NCI-H460 (cell line): ENCODE measurements at places on chromosomes 12 and 14.

GRCh38 chr12:104582739-104583138, 126.0 kb downstream of the CHST11 start:
- no peak for DNase-seq

DNA sequence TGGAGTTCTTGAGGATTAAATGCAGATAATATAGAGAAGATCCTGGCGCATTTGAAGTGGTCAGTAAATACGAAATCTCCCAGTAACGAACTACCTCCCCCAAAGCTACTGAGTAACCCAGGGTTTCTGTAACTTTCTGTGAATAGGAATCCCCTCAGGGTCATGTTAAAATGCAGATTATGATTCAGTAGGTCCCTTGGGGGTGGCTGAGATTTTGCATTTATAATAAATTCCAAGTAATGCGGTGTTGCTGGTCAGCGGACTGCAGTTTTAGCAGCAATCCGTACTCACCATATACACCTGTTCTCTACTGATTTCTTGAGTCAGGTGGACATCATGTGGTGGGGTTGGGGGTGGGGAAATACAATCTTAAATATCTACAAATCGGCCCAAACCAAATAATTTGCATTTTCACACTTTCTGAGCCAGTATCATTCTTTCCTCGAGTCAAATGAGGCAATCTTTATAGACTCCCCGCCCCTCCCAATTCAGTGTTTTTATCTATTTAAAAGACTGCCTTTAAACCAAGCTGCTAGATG, 868 bp downstream of the SPATA7 start:
- DNase-seq = no peak

GRCh38 chr12:96205908-96206307, 11.7 kb downstream of the ELK3 start:
- DNase-seq = no peak

DNA sequence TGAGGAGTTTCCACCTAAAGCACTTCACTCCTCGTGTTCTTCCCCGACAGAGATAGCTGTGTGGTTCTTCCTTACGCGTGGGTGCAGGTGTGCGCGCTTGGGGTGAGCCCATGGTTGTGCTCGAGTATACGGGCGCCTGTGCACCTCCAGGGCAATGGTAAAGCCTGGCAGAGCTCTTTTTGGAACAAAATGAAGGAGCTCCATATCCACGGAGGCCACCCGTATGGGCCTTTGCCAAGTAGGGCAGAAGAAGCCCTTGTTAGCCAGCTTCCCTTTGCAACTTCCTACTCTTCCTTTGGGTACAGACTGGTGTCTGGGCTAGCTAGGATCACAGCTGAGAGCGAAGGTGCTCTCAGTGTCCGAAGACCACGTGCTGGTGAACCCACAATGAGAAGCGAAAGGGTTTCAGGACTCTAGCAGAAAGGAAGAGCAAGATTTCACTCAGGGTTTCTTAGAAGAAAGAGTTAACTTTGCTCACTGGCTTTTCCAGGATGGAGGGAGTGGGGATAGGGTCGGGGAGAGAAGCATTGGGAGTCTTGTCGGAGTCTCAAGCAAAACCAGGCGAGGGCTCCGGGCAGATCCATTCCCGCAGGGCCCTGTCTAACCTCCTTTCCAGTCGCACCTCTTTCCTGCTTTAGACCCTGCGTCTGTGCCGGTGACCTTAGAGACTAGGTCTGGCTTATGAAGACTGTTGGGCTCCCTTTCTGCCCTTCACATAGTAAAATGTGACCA, 960 bp upstream of the LRFN5 start:
- peak; percentile 12 for DNase-seq

GRCh38 chr14:94581127-94581999, at the start of gene SERPINA5:
Gene SERPINA5, plus strand, starts transcription at chr14:94581426. Its CDS starts 5,937 bp downstream, at chr14:94587363.
- DNase-seq = no peak

- DNase-seq = no peak
These were observed 15.8 kb downstream of the WNT5B start for GRCh38 chr12:1644534-1645438.

GRCh38 chr12:92438641-92439419, 264.0 kb upstream of the PLEKHG7 start:
- DNase-seq = no peak

DNA sequence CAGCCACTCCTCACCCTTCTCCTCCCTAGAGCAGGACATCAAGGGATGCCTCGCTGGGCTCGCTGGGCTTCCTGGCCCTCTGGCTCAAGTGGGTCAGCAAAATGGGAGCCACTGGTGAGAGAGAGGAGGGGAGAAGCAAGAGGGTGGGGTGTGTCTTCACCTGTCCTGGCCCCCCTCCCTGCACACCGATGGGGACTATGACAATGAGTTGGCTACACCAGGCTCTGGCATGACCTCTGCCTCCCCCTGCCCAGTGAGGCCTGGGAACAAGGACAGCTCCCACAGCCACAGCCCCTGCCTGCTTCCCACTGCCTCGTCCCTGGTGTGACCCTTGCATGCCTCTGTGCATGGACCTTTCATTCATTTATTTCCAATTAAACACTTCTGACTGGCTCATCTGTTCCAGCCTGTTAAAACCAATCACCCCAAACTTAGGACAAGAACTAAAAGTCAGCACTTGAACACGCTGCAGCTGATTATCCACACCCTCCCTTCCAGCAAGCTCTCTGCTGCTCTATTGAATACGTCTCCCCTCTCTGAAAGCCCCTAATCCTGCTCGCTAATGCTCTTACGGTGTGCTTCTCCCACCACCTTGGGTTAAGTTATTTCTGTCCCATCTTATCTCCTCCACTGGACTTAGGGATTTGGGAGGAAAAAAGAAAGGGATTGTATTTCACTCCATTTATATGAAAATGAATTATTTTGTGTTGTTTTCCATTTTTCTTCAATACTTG, 5.8 kb upstream of the PPP2R5C start:
- no peak for DNase-seq

GRCh38 chr14:35402323-35403113, 2.0 kb downstream of the NFKBIA start:
- DNase-seq = no peak

- no peak for DNase-seq
These were observed 267.6 kb downstream of the ADGRD1 start for GRCh38 chr12:131221061-131221956.

- no peak for DNase-seq
These were observed 8.5 kb downstream of the RDH12 start for GRCh38 chr14:67710209-67710608.

- no peak for DNase-seq
These were observed 233.5 kb downstream of the EFCAB11 start for GRCh38 chr14:89720741-89721729.

DNA sequence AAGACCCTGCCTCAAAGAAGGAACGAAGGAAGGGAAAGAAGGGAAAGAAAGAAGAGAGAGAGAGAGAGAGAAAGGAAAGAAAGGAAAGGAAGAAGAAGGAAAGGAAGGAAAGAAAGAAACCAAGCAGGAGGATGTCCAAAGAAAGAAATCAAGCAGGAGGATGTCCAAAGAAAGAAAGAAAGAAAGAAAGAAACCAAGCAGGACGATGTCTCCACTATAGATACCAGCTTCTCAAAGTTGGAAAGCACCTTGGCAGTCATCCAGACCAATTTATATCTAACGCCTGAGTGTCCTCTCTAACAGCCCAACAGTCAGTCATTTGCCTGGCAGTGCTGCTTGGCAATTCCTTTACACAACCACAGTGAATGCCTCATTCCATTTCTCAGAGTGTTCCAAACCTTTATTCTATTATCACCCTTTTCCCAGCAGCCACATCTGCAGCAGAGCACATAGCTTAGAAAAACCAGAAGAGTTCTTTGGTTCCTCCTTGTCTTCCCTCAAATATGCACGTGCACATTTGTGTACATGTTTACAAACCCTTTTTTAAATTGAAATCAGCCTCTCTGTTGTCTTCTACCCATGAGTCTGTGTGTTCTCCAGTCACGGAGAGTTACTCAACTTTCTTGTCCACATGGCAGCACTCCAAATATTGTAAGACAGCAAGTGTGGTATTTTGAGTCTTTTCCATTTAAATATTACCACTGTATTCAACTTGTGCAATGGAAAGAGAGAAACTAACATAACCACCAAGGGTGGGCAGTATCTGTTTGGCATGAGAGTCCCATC, 138.4 kb downstream of the STXBP6 start:
- DNase-seq = no peak

- DNase-seq = no peak
These were observed 26.8 kb upstream of the DAAM1 start for GRCh38 chr14:59161561-59162175.

- DNase-seq = no peak
These were observed 68.8 kb upstream of the GTF2A1 start for GRCh38 chr14:81289516-81289915.

DNA sequence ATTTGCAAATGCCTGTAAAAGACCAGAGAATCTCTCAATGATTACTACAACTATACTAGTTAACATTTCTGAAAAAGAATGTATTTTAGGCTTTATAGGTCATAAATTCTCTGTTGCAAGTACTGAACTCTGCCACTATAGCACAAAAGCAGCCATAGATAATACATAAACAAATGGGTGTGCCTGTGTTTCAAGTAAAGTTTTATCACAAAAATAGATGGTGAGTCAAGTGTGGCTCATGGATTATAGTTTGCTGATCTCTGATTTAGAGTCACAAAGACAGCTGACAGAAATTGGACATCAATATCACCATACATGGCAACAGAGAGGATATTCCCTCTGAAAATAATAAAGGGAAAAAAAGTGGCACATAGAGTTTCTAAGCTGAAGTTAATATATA, 68.1 kb downstream of the FSCB start:
- no peak for DNase-seq

GRCh38 chr12:51905471-51906429, 1.6 kb upstream of the ACVRL1 start:
- no peak for DNase-seq
